ENCODE measurements at places on chromosomes 1 and 21.

GRCh38 chr1:214404154-214404553, 123.2 kb downstream of the SMYD2 start:
- no peak for DNase-seq

- no peak for DNase-seq
Measured at GRCh38 chr1:98426092-98426491, 235.4 kb upstream of the SNX7 start.

GRCh38 chr1:201304126-201304525, 20.8 kb downstream of the PKP1 start:
- DNase-seq = no peak

GRCh38 chr21:14531757-14532316, 14.3 kb downstream of the SAMSN1 start:
- no peak for DNase-seq

DNA sequence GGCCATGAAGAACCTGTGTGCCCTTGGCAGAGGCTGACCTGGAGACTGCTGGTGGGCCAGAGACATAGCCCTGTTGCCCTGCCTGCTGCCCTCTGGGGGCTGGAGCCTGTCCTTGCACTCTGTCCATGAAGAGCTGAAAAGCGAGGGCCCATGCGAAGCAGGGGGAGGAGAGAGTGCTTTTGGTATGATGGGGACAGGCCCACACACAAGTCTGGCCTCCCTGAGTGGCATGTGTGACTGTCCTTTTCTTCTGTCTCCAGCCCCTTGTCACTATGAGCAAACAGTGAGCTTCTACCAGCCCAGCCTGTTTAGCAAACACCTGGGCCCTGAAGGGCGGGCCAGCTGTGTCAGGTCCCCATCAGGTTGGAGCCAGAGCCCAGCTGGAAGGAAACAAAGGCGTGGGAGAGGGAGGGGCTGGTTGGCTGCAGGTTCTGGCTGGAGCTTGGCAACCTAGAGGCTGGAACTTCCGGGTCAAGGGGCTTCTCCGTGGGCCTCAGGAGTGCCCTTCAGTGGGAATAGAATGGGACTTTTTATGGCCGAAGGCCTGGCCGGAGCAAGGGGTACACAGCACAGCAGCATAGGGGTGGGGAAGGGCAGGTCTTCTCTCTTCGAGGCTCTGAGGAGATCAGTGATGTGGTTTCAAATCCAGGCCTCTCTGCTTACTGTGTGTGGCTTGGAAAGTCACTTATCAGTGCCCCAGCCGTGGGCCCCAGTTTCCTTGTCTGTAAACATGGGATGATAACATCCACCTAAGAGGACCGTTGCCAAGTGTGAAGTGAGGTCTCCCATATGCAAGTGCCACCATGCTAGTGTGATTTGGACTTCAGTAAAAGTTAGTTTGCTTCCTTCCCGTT, 14.3 kb downstream of the QSOX1 start:
- no peak for DNase-seq

DNA sequence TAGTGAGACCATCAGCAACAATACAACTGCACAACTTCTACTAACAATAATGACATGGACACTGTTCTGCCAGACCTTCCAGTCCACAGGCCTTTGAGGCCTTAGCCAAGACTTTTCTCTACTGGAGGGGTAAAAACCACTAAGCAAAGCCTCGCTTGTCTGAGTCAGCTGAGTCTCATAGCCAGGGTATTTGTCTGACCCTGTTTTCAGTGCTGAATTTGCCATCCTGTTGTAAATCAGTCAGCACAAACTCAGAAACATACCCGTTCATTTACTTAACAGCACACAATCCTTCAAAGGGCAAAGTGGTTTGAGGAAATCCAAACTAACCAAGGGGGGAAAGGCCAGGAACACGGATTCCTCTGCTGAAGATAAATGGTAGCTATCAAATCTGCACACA, 537.8 kb downstream of the SMYD3 start:
- DNase-seq = no peak

All from NCI-H1417 treated with DMSO at 0.1 percent for 48 hours (cell line).